Stomach (tissue), 19 donors: ENCODE measurements at places on chromosomes 4 and X. TPM values are rescaled to one million over a fixed set of nuclear protein-coding genes. Genes with fewer than 3 reads are reported as not detected.

GRCh38 chr4:133178956-133179355, 29.9 kb downstream of the PCDH10 start:
- no peak for DNase-seq

Gene FGFRL1
- 9.2 TPM for polyA plus RNA-seq

Gene CPE
- polyA plus RNA-seq = 13.1 TPM

DNA sequence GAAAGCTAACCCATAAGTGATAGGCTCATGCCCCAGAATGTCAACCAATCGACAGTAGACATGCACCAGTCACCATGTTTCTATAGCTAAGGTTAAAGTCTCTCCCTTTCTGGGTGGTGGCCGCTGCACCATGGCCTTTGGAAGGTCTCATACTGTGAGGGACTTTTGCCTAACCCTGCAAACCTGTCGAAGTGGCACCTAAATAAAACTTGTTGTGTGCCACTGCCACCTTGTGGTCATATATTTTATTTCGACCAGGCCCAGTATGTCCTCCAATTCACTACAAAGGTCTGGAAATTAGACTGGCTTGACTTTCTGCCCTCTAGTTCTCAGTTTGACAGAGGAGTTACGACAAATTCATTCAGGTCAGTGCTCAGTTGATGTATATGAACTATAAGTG, 163.1 kb downstream of the SMARCA1 start:
- DNase-seq = peak; percentile 37

DNA sequence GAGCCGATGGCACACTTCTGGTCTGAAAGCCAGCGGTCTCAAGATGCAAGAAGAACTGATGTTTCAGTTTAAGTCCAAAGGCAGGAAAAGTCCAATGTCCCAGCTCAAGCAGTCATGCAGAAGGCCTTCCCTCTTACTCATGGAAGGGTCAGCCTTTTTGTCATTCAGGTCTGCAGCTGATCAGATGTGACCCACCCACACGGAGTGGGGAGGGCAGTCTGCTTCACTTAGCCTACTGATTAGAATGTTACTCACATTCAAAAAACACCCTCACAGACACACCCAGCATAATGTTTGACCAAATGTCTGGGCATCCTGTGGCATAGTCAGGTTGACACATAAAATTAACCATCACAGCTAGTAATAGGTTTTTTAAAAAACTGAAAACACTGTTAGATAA, 6.6 kb downstream of the HCCS start:
- DNase-seq = no peak

DNA sequence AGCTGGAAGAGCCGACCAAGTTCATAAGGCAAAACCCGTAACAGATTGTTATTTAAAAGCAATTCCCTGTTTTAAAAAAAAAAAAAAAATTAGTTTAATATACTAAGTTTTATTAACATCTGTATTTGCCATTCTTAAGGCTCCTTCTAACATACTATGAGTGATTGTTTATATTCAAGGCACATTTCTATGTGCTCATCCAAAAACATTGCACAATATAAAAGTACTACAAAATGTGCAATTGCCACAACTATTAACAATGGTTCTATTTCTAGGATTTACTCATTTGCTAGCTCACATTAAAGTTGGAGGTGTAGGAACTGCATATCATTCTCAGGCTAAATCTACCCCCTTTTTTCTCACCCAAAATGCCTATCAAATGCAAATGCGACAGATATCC, 46.1 kb downstream of the CNOT6L start:
- no peak for DNase-seq

- DNase-seq = no peak
Observed at GRCh38 chr4:5885733-5886132, 7.2 kb downstream of the CRMP1 start.
